ENCODE measurements at places on chromosomes 3 and 15.

- no peak for DNase-seq
Measured at GRCh38 chr15:90917569-90917968, 14.5 kb downstream of the MAN2A2 start.

DNA sequence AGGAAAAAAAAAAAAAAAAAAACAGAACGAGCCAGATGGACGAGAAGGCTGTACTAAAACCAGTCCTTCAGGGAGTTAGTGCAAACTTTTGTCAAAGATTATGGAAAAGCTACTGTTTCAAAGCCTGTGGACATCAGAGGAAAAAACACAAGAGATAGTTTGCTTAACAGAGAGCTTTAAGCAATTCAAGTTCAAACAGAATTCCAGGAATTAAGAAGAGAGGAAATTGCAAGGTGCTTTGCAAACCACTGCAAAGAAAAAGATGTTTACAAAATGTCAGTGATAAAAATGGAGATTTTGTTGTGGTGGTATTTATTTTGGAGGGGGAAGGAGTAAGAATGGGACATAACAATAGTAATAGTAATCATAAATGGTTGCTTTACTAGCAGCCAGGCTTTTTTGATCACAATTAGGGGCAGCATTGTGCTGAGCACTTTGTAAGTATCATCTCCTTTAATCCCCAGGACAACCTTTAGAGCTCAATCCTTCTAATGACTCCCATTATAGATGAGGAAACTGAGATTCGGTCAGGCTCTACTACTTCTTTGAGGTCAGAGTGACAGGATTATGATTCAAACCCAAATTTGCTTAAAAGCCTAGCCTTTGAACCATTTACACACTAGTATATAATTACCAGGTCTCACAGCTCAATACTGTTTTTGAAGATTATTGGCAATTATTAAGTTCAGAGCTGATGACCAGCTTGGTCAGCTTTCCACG lies 22.4 kb upstream of the ARHGEF3 start:
- no peak for DNase-seq

GRCh38 chr3:4528320-4528719 lies 35.2 kb downstream of the ITPR1 start:
- DNase-seq, result no peak

GRCh38 chr3:100556673-100557310 lies 52.6 kb upstream of the ADGRG7 start:
- DNase-seq, result peak; percentile 57

DNA sequence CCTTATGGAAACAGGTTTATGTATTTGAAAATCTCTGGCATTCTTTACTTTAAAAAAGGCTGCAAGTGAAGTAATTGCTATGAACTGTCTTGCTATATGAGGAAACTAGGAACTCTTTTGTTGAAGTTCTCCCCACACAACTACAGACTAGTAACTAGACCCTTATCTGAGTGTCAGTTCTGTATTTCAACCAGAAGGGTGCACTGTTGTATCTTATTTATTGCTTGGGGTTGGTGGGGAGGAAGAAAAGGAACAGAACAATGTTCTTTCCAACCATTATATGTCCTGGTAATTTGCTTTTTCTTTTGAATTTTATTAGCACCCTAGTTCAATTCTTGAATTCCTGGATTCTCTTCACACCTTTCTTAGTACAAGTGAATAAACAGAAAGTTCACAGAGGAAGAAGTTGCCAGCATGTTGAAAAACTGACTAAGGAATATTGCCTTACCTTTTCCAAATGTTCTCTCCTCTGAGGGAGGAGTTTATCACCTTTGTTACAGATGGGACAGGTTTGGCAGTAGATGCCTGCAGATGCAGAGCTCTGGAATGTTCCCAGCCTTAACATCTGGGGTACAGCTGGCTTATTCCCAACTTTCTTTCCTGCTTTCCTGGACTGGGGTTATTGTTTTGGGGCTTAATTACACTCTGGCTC lies 162.4 kb upstream of the CFAP20DC start:
- peak; percentile 25 for DNase-seq

GRCh38 chr3:125143982-125144652 lies 68.4 kb downstream of the SLC12A8 start:
- DNase-seq, result peak; percentile 77

GRCh38 chr3:42053476-42053875 lies 37.7 kb upstream of the TRAK1 start:
- no peak for DNase-seq

DNA sequence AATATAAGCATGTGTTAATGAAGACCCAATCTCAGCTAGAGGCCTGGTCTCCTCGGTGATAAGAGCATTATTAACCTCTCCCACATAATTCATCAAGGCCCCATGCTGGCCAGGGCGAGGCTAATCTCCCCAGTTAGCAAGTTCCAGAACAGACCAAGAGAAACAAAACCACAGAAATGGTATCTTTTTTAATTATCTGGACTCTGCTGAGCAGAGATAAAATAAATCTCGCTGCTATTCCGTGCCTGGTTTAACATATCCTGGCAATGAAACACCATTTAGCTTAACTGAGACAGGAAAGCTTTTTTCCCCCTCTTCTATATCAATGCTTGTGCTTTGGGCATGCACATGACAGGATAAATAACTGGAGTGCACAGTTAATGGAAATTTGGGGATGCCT lies 72.5 kb upstream of the ARHGEF3 start:
- peak; percentile 51 for DNase-seq

DNA sequence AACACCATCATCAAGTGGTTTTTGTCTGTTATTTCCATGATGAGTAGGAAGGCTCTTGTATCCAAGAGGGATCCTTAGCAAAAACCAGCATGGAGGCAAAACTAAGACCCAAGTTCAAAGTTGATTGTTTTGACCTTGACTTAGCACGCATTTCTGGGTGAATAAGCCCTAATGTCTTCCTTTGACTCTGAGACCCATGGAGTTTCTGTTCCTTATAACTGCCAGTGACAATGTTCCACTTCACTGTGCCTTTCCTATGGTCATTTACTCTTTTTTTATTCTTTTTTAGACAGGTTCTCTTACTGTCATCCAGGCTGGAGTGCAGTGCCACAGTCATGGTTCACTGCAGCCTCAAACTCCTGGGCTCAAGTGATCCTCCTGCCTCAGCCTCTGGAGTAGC lies 118.2 kb upstream of the MRPL3 start:
- no peak for DNase-seq

DNA sequence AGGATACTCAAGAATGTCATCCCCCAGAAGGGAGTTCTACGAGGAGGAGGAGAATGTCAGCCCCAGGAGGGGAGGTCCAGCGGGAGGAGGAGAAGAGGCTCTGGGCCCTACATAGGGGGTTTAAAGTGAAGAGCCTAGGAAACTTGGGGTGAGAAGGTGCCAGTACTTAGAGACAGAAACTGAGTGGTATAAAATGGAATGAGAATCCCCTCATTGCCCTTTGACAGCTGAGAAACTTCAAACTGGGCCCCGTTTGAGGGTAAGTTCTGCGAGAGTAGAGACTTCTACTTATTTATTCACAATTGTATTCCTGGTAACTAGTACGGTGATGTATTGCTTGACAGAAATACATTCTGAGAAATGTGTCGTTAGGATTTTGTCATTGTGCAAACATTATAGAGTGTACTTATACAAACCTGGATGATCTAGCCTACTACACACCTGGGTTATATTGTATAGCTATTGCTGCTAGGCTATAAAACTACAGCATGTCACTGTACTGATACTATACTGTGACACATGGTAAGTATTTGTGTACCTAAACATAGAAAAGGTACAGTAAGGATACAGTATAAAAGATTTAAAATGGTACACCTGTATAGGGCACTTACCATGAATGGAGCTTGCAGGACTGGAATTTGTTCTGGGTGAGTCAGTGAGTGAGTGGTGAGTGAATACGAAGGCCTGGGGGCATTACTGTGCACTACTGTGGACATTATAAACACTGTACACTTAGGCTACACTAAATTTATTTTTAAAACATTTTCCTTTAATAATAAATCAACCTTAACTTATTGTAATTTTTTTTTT lies 62.0 kb downstream of the TSC22D2 start:
- peak; percentile 55 for DNase-seq

GRCh38 chr3:192651836-192652512 lies 75.4 kb downstream of the FGF12 start:
- DNase-seq, result no peak

DNA sequence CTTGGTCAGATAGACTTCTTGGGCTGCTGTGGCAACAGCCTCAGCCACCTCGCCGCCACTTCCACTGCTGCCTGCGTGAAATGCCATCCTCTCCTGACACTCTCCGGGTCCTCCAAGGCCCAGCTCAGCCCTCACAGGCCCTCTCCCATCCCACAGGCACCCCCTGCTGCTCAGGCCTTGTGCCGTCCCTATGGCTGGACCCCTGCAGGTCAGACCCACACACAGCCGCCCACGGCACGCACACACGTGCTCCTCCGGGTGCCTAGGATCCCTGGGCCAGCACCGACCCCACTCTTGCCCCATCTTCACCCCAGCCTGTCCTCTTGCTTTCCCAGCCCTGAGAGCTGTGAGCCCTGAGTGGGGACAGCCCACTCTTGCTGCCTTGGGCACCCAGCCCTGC lies 19.7 kb downstream of the CFAP100 start:
- no peak for DNase-seq

DNA sequence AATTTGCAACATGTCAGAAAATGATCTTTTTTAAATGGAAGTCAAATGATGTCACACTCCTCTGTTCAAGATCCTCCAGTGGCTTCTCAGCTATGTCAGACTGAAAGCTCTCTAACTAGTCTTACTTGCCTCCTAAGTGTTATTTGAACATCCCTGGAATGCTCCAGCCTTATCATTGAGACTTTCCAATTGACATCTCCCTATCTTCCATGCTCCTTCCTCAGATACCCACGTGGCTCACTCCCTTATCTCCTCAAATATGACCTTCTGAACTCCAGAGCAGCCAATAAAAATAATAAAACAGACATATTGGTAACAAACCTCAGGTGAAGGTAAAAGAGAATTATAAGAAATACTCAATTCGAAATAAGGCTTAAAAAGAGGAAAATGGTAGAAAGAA lies 25.5 kb upstream of the AADAC start:
- no peak for DNase-seq

- no peak for DNase-seq
Measured at GRCh38 chr3:133058243-133058642, 20.1 kb downstream of the TMEM108 start.

- DNase-seq, result no peak
Measured at GRCh38 chr3:33117461-33117860, 3.6 kb downstream of the CRTAP start.

DNA sequence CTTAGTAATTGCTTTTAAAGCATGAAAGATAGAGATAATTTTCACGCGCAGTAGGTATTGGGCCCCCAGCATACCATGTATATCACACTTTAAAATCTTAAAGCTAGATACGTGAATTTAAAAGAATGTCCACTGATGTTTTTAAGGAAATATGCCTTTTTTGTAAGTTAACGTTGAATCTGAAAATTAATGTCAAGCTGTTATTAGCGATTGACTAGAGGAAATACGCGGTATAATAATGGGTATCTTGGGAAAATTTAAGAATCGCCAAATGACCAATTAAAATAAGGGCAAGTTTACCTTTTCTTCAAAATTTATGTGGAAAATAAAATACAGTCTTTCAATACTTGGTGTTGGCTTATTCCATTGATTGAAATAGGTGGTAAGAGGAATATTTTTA lies 13.3 kb upstream of the CHD2 start:
- no peak for DNase-seq

GRCh38 chr3:7254251-7254650 lies 393.3 kb downstream of the GRM7 start:
- no peak for DNase-seq

GRCh38 chr3:188365988-188366698 lies 212.2 kb downstream of the LPP start:
- peak; percentile 78 for DNase-seq

DNA sequence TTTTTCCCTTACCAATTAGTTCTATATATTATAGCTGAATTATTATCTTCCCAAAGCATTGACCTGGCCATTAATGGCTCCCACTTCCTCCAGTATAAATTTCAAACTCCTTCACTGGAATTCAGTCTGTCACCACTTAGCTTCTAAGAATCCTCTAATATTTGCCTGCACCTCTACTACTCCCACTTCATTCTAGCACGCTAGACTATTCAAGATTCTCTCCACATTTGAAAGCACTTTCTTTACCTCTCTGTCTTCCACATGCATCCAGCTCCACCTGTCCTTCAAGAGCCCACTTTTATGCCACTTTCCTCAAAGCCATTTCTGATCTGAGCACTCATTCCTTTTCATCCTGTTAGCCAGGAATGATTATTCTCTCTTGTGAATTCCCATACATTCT lies 15.0 kb downstream of the SENP8 start:
- no peak for DNase-seq

DNA sequence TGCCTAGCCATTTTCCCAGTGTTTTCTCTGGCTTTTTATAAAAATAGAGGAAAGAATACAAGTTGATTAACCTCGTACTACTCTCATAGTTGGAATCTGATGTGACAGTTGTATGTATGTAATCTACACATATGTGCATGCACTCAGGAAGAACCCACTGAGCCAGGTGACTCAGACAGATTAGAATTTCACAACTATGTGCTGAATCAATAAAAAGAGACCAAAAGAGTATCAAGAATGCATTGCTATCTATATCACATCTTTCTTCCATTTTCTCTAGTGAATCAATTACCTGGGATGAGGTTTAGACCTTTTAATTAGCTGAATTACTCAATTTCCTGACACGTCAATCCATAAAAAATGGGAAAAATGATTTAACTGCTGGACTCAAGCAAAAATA lies 319.3 kb upstream of the ATP10A start:
- no peak for DNase-seq

DNA sequence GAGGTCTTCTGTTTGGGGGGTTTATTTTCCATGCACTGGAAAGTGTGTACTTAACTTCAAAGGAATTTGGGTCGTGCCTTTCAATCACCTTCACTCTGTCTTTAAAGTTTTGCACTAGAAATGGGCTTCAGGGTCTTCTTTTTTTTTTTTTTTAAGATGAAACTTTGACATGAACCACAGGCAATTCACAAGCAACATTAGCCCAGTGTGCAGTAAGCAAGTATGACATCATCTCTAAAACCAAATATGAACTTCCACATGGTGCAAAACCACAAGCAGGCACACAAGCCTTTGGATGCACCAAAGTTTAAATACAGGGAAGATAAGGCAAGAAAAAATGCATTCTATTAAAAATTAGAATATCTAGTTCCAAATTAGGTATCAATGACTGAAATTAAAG lies 381.9 kb downstream of the ERC2 start:
- peak; percentile 48 for DNase-seq

- DNase-seq, result no peak
Measured at GRCh38 chr3:10723991-10724390, 92.0 kb upstream of the SLC6A11 start.

DNA sequence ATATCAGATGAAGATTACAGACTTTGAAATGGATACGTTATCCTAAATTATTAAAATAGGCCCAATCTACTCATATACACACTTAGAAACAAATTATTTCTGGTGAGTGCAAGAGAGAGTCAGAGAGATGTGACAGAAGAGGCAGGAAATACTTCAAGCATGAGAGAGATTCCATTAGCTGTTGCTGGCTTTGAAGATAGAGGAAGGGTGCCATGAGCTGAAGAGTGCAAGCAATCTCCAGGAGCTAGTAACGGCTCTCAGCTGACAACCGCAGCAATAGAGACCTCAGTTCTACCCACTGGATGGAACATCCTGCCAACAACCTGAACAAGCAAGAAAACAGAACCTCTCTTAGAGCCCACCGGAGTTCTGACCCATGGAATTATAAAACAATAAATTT lies 270.7 kb upstream of the SLITRK3 start:
- DNase-seq, result peak; percentile 60

Measured in astrocyte (in vitro differentiated cells and primary cell).